ENCODE measurements at places on chromosomes 16 and 17.

DNA sequence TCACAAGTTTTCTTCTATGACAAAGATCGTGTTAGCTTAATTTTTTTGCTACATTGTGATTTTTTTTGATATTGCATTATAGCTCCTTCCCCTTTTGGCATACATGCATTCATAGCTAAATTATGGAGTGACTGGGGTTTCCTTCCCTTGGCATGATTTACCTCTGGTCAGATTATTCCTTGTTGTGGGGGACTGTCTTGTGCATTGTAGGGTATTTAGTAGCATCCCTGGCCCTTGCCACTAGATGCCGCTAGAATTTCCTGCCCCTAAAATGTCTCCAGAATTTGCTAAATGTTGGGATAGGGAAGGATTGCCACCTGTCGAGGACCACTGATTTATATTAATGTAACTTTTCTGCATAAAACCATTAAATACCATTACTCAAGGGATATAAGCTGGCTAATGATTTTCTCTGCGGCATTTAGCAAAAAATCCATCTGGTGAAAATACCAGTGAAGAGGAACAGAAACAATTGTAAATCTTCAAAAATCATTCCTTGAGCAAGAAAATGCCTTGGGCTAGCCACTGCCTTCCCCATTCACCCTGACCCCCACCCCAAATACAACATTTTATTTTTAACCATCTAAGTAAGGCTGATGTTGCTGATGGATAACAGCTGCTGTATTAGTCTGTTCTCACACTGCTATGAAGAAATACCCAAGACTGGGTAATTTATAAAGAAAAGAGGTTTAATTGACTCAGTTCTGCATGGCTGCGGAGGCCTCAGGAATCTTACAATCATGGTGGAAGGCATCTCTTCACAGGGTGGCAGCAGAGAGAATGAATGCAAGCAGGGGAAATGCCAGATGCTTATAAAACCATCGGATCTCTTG lies 195.2 kb downstream of the MAP2K6 start:
- DNase-seq = no peak

GRCh38 chr17:57682701-57683100 lies 62.4 kb downstream of the CCDC182 start:
- DNase-seq = no peak

GRCh38 chr17:6695565-6695964 lies 17.6 kb downstream of the SLC13A5 start:
- DNase-seq = no peak

- DNase-seq = no peak
Measured at GRCh38 chr17:58307468-58308172, 21.0 kb downstream of the TSPOAP1 start.

DNA sequence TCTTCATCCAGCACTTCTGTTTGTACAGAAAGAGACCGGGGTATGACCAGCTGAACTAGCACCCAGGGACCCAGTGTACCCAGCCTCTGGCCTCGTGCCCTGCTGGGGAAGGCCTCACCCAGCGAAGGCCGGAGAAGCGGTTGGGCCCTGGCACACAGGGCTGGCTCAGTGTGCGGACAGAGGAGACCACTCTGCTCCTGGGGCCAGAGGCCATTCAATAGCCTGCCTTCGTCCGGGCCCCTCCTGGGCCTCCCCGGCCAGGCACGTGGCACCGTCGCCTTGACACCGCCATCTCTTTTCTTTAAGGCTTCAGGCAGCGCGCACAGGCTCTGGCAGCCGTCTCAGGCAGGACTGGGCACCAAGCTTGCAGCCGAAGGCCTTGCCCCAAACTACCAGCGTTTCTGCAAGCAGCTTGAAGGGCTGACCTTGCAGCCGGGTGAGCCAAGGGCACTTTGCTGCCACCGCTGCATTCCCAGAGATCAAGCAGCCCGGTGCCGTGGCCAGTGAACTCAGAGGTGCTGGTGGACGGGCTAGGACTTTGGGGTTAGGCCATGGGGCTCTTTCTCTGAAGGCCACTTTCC lies 8.0 kb downstream of the TAX1BP3 start:
- no peak for DNase-seq

All from activated naive CD8-positive, alpha-beta T cell treated with anti-CD3 and anti-CD28 coated beads, Interleukin-2, amount 50 U/mL, for 16 hours (primary cell).